ENCODE measurements at places on chromosomes 4 and X. TPM values are rescaled to one million over a fixed set of nuclear protein-coding genes. Genes with fewer than 3 reads are reported as not detected.

GRCh38 chr4:142815834-142816233, 30.3 kb downstream of the INPP4B start:
- no peak for DNase-seq

- no peak for DNase-seq
Observed at GRCh38 chr4:127538016-127538415, 94.7 kb upstream of the INTU start.

DNA sequence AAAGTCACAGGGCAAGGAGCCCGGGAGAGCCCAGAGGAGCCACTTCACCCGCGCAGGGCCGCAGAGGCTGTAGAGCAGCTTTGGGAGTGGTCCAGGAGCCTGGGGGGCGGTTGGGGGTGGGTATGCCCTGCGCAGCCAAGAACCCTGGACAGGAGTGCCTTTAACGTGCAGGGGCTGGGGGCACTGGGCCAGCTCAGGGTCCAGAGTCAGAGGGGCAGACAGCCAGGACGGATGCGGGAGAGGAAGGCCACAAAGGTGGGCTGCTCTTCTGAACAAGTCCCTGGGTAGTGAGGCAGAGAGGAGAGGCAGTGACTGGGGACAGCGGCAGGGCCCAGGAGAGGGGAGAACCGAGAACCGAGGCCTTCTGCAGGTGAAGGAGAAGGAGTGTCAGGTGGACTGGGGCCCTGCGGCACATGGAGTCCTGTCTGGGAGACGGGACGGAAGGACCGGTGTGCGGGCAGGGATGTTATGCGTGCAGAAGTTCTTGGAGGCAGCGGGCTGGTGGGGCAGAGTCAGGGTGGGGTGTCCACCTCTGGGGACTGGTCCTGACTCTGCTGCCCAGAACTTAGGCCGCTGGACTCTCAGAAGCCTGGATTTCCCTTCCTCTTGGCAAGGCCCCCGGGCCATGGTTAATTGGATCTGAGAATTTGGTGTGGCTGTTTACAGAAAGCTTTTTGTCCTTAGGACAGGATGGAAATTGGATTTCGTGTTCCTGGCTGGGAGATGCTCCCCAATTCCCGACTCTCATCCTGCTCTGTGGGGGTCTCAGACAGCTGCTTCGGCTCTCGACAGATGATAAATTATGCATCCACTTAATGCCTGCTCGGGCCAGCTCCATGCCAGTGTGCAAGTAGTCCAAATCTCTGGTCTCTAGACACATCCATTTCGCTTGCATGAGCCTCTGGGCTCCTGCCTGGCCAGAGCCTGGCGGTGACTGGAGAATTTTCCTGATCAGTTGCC, 31.9 kb downstream of the ADRA2C start:
- DNase-seq: no peak

GRCh38 chrX:96692890-96693289, 8.2 kb downstream of the DIAPH2 start:
- DNase-seq: no peak

- DNase-seq: no peak
Observed at GRCh38 chrX:44401151-44401550, 57.7 kb upstream of the EFHC2 start.

The TCP11X2 gene
- total RNA-seq: not detected

The NPY5R gene
- not detected for total RNA-seq

GRCh38 chr4:83212041-83212851, 72.4 kb downstream of the COQ2 start:
- no peak for DNase-seq

GRCh38 chrX:65706041-65706828, 38.8 kb downstream of the MSN start:
- DNase-seq: peak; percentile 48

The ATP1B4 gene
- not detected for total RNA-seq

The NSG1 gene
- total RNA-seq: not detected

GRCh38 chr4:102553982-102554381, 52.8 kb downstream of the NFKB1 start:
- no peak for DNase-seq

The ADAM29 gene
- total RNA-seq: not detected

The FGD1 gene
- 14.1 TPM for total RNA-seq

GRCh38 chrX:101484135-101484534, 1.1 kb upstream of the ARMCX4 start:
- DNase-seq: no peak

DNA sequence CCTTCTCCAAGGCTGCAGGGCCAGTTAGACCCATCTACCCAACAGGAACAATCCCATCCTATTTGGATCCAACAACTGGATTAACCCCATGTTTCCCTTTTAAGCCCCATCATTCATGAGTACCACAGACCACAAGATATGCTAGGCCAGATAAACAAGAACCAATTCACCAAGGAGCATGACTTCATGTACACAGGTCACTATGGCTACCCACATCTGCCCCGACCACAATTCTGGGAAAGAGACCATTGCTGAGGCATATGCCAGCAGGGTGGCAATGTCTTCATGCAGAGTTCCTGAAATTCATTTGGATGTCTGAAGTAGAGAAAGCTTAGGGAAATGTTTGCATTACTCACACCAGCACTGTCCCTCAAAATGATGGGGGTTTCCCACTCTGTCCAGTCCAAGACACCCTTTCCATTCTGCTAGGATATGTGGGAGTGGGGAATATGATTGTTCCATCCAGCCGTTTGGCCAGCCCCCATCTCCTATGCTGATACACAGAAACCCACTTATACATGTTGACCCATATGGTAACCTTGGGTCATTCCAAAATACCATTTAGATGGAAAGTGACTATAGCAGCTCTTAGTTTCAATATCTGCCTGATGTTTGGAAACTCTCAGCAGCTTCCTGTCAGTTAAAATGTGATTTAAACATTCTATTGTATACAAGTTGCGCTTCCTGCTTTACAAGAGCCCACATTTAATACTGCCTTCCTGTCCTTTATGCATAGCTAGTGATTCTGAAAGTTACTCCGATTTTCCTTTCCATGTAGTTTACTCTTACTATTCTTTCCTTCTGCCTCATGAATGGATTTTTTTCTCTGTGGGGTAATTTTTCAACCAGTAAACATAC, 129.0 kb downstream of the AMMECR1 start:
- no peak for DNase-seq

GRCh38 chr4:170391066-170391740, 301.4 kb upstream of the AADAT start:
- no peak for DNase-seq

DNA sequence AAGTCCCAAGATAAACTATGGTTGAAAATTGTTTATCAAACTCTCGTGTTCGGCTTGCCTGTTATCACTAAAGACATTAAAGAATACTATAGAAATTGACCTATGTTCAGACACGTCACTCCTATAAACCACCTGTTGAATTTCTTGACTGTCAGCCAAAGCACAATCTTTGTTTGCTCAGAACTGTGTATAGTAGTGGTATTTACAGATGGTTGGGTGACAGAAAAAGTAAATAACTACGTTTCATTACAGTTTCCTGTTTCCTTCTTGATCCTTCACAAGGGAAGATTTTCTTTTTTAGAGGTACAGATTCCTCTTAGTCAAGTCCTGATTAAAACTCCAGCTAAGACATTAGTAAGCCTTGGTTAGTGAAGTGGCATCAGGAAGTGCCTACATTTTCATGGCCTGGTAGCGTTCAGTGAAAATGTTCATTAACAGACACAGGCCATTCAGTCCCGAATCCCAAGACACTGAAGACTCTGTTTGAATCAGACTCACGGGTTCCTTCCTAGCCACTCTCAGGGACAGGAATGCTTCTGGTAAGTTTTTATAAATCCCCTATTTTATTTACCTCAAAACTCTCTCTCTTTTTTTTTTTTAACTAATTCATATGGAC, at the start of gene SMIM31:
Gene SMIM31 (plus strand): TSS at position 259 of the 616 bp plus-strand sequence. CDS start 16,313 bp downstream, outside the sequence.
- no peak for DNase-seq

GRCh38 chr4:55722132-55722531, 86.0 kb upstream of the NMU start:
- DNase-seq: no peak

The LONRF3 gene
- 13.1 TPM for total RNA-seq

GRCh38 chrX:48025561-48025960, 18.8 kb downstream of the SPACA5 start:
- no peak for DNase-seq

DNA sequence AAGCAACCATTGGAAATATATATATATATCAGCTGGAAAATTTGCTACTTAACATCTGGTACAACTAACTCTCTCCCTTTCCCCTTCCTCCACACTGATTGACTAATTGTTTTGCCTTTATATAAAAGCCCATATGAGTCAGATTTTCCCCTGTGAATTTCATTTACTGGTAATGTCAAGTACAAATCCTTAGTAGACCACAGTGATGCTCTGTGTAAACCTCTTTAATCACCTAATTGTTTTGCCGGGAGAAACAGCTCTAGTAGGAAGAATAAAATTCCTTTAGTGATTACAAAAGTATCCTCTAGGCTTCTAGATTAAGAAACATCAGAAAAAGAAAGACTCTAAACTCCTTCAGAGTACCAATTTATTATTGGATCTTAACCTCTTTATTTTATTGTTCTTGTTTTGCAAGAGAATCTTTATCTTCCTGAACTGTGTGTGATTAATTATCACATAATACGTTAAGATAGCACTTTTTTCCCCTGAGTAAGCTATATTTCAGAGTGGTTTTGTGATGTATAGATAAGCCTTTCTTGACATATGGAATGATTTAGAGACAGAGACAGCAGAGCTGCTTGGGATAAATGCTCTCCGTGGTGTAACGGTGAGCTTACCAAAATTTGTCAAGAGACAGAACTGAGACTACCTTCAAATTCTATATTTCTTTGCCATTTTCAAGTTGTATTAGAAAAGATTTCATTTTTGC, 1606.4 kb upstream of the TENM3 start:
- DNase-seq: no peak

The NPY1R gene
- not detected for total RNA-seq

DNA sequence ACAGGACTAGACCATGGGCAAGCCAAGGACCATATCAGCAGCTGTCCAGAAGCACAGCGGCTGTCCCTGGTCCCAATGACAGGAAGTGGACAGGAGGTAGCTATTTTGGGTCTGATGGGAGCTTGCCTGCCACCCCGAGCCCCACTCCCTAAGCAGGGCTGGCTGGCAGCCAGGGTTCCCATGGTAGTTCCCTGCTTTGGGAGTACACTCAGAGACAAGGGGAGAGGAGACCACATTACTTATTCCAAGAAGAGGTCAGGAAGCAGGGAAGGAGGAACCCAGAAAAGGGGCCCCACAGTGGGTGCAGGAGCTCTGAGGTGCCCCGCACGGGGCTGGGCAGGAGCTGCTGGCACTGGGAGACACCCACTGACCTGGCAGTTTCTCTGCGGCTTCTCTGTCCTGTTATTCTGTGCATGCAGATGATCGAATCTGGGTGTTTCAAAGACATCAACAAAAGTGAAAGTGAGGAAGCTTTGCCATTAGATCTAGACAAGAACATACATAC, 36.3 kb downstream of the HTT-AS start:
- DNase-seq: no peak

- no peak for DNase-seq
Observed at GRCh38 chr4:1975391-1975801, 33.4 kb downstream of the NELFA start.

GRCh38 chr4:26192899-26193869, 127.6 kb upstream of the RBPJ start:
- no peak for DNase-seq

DNA sequence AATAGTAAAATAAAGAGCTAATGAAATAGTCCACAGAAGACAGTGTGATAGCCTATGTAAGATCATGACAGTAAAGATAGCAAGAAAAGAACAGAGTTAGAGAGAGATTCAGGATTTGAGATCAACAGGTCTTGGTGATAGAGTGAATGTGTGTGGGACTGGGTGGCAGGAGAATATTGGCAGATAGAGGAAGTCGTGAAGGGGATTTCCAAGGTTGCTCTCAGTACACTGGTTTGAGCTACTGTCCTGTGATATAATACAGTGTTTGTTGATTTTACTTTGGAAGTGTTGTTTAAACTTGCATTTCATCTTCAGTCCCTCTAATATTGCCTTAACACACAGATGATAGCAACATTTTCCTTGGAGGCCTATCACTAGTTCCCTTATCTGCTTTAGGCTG, 44.1 kb downstream of the DTHD1 start:
- DNase-seq: no peak

- no peak for DNase-seq
Observed at GRCh38 chrX:105018865-105019264, 201.6 kb downstream of the TEX13A start.

The TLR8 gene
- total RNA-seq: not detected

The GK2 gene
- not detected for total RNA-seq

DNA sequence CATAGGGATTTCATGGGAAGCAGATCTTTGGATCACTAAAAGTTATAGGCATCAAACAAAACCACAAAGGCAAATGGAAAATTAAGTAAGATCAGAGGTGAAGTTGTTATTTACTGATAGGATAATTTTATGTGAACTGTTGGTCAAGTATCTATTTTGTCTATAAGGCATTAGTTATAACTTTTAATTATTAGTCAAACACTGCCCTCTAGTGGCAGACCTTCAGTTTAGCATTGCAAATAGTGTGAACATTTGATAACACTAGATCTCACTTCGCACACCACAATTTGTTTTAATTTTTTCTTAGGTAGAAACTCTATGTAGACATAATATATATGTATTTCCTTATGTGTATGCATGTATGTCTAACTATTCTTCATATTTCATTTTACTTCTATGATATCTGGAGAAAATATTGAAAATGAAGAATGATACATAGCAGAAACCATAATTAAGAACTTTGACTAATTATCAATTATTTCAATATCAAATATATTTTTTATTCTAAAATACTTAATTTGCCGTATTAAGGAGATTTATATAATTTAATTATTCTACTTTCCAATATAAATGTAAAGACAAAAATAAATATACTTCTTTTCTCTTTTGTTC, 214.5 kb upstream of the TACR3 start:
- DNase-seq: no peak

The TMSB15C gene
- 2.1 TPM for total RNA-seq

The RBM41 gene
- 15.1 TPM for total RNA-seq

DNA sequence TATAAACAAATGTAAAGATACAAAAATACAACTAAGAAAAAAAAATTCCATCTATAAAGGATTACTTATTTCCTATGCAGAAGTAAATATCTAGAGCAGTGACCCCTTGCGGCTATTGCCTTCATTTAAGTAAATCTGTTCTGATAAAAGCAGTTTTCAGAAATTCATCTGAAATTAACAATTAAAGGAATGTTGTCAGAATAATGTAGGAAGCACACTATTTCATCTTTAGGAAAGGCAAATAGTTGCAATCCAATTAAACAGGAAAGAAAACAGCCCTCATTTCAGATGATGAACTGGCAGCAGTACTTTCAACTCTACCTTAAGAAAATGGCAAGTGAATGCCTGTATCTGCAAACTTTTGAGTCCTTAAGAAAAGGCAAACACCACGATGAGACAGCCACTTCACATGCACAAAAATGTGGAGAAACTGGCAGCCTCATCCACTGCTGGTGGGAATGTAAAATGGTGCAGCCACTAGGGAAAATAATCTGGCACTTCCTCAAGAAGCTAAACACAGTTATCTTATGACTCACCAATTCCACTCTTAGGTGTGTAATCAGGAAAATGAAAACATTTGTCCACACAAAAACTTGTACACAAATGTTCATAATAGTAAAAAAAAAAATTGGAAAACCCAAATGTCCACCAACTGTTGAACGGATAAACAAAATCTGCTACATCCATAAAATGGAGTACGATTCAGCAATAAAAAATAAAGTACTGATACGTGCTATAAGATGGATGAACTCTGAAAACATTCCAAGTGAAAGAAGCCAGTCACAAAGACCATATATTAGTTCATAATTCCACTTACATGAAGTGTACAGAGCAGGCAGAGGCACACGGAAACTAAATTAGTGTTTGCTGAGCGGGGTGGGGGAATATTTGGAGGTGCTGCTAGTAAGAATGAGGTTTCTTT, 2.0 kb upstream of the THAP9 start:
- DNase-seq: no peak

GRCh38 chrX:17017134-17017533, 70.7 kb downstream of the REPS2 start:
- DNase-seq: no peak

Data from Panc1 (cell line).